ENCODE measurements at places on chromosomes 7 and 10.

DNA sequence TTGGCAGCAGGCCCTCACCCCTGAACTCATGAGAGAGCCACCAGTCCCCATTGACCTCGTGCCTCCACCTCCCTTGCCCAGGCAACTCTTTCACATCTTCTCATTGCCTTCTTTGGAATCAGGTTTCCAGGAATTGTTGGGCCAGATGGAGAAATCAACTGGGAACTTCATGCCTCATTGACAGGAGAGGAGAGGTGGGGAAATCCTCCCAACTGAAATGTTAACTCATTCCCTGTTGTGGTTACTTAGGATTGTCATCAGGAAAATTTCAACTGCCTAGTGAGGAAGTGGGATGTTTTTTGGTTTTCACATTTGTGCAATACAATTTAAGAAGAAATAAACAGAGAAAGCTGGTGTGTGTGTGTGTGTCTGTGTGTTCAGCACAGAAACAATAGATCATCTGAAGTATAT, 106.6 kb upstream of the INHBA start:
- DNase-seq: no peak

- no peak for DNase-seq
Observed at GRCh38 chr10:33410860-33411234, 76.4 kb upstream of the NRP1 start.

- no peak for DNase-seq
Observed at GRCh38 chr10:129090618-129091366, 376.2 kb upstream of the MGMT start.

DNA sequence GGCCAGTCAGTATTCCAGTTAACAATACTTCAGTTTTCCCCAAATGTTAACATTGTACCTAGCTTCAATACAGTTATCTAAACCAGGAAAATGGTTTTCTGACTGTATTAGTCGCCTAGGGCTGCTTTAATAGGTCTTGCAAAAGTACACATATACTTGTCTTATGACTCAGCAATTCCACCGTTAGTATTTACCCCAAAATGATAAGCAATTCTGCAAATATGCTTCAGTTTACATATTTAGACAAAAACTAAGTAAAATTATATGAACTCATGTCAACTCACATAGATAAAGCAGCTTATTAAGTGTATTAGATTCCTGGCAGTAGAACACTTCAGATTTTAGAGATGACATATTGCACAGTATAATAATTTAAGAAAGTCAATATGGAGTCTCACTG, 363.3 kb downstream of the ARL4A start:
- no peak for DNase-seq

DNA sequence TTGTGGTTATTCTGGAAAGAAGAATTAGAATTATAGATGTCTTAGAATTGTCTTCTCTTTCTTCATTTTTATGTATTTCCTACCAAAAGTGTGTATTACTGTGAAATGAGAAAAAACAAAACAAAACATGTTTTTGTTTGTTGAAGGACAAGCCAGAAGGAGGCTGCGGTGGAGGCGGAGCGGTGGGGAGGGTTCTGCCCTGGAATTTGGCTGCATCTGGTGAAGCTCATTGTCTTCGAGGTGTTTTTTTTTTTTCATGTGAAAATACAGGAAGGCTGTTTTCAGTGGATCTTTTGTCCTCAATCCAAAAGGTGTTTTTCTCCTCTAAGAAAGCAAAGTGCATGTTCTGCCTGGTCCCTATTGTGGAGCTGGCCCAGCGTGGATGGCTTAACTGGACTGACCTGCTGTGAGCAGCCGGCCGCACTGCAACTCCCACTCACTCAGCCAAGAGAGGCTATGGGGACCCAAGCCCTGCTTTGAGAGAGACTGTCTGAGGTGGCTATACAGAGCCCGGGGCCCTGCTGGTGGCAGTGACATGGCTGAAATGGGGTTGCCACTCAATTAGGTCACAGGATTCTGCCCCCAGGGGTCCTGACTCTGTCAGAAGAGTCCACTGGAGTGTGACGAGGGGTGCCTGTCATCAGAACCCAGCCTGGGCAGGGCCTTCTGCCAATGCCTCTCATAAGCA, 184.9 kb upstream of the MKI67 start:
- no peak for DNase-seq

GRCh38 chr10:126223512-126224067, 164.7 kb downstream of the ADAM12 start:
- DNase-seq: no peak

GRCh38 chr7:68699090-68699711, 899.1 kb upstream of the AUTS2 start:
- DNase-seq: peak; percentile 25

- no peak for DNase-seq
Observed at GRCh38 chr10:99827936-99828335, 45.5 kb downstream of the ABCC2 start.

- DNase-seq: no peak
Observed at GRCh38 chr7:151456782-151457181, 16.8 kb upstream of the CRYGN start.

DNA sequence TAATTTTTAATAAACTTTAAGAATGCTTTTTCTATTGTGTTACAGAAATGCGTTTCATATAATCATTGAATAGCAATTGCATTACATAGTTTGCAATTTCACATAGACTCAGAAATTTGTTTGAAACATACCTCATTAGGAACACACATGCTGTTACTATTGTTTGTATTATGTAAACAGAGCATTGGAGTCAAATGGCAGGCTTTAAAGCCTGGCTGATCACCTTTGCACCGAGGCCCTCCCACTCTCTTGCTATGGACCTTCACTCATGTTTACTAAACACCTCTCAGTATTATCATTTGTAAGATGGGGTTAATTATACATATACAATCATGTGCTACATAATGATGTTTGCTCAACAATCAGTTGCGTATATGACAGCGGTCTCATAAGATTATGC, 203.6 kb upstream of the NPSR1 start:
- no peak for DNase-seq

- DNase-seq: peak; percentile 6
Observed at GRCh38 chr10:109504401-109504800, 418.9 kb downstream of the XPNPEP1 start.

DNA sequence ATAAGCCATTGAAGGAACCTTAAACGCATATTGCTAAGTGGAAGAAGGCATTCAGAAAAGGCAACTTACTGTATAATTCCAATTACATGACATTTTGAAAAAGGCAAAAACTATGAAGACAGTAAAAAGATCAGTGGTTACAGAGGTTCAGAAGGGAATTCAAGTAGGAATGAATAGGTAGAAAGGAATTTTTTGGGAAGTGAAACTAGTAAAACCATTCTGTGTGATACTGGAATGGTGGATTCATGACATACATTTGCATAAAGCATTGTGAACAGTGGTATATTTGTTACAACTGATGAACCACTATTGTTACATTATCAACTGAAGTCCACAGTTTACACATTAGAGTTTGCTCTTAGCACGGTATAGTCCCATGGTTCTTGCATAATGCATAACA, 114.2 kb upstream of the GPR22 start:
- peak; percentile 27 for DNase-seq

DNA sequence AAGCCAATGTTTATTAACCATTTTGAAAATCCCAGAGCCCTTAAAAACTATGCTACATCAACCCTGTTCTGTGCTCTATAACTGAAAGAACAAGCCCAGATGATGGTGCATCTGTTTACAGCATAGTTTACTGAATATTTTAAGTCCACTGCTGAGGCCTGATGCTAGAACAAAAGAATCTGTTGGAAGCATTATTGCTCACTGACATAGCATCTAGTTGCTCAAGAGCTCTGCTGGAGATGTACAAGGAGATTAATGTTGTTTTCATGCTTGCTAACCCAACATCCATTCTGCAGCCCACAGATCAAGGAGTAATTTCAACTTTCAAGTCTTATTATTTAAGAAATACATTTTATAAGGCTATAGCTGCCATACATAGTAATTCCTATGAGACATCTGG, 181.3 kb upstream of the FEZF1 start:
- DNase-seq: no peak

GRCh38 chr7:132533916-132534315, 42.4 kb downstream of the PLXNA4 start:
- DNase-seq: no peak

DNA sequence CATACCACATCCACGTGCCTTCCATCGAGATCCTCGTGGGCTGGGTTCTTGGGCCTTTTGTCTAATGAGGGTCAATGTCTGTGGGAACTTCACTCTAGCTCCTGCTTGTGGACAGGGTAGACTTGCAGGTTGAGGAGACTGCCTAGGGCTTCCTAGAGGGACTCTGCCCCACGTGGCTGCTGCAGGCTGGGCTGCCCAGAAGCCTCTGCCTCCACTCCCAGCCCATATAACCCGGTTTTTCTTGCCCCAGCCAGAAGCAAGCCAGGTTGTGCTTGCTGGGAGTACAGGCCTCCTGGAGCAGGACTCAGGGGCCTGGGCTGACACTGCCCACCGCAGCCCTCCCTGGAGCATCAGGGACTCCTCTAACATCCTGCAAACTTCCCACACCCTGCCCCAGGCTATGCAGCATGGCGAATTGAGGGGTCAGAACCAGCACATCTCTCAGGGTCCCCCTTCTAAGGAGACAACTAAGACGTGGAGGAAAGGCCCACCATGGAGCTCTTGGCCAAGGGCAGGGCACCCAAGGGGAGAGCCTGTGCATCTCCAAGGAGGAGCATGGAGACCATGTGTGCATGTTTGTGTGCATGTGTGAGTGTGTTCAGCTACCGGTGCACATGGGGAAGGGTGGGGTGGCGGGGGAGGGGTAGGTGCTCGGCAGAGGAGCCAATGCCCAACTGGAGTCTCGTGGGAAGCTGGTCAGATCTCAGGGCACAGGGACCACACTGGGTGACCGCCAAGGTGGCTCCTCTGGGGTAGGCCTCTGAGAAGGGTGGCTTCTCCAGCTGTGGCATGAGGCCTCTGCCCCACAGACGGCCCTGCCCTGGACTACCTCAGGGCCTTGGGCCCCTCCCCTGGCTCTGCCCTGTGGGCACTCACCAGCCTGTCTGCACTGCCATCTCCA, 62.6 kb downstream of the RASGEF1A start:
- DNase-seq: no peak

DNA sequence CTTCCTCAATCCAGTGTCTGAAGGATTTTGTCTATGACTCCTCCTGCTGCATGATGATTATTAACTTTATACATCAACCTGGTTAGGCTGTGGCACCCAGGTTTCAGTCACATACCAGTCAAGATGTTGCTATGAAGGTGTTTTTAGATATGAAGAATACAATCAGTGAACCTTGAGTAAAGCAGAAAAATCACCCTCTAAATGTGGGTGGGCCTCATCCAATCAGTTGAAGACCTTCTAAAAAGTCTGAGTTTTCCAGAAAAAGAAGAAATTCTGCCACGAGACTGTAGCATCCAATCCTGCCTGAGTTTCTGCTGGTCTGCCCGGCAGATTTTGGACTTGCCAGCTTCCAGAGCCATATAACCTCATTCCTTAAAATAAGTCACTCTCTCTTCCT, 126.1 kb upstream of the FRMD4A start:
- DNase-seq: no peak

- DNase-seq: no peak
Observed at GRCh38 chr10:48252354-48252650, 22.2 kb downstream of the FRMPD2 start.

GRCh38 chr10:84632866-84633265, 304.5 kb downstream of the CCSER2 start:
- no peak for DNase-seq

DNA sequence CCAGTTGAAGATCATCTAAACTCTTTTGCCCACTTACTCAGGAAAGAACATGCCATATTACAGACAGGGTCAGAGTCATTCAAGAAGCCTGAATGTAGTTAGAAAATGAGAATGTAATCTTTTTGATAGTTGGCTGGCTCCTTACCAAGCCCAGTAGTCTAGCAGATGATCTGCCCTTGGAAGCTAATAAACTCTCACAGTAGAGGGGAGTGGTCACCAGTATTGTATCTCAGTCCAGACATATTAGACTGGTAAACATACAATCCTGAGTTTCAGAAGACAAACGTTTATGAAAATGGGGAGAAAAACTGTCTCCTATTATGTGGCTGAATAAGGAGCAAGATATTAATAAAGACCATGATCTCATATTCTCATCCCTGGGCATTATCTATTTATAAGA, 65.3 kb downstream of the SEPTIN7 start:
- DNase-seq: no peak

DNA sequence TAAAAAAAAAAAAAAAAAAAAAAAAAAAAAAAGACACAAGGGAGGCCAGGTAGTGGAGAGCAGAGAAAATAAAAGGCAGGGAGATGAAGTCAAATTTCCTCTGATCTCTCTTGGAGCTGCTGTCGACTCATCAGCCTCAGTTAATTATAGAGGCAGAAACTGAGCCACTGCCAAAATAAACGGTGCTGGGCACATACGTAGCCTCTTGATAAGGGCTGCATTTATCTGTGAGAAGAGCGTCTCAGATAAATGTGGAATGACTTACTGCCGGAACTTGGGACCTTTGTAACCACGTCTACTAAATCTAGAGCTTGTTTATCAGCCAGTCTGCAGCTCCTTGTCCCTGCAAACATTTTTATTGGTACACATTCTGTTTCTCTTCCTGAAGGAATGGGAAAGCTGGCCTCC, 162.3 kb downstream of the BAMBI start:
- no peak for DNase-seq

GRCh38 chr10:69418052-69418752, 1.5 kb upstream of the TACR2 start:
- DNase-seq: no peak

DNA sequence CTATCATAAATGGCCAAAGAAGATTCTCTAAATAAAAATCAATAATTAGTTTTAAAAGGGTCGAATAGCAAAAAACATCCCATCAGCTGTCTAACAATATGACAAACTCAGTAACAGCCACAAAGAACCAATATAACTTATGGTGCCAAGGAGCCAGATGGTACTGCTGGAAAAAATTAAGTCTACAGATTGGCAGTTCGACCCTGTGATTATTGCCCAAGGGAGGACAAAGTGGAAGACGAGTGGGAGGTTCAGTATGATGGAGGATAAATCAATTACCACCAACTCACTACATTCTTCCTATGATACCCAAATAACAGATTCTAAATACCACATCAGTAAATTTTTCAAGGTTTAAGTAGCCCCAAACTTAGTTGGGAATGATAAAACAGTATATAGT, 49.0 kb downstream of the SKAP2 start:
- DNase-seq: no peak

- no peak for DNase-seq
Observed at GRCh38 chr10:19097151-19097550, 48.5 kb downstream of the MALRD1 start.

DNA sequence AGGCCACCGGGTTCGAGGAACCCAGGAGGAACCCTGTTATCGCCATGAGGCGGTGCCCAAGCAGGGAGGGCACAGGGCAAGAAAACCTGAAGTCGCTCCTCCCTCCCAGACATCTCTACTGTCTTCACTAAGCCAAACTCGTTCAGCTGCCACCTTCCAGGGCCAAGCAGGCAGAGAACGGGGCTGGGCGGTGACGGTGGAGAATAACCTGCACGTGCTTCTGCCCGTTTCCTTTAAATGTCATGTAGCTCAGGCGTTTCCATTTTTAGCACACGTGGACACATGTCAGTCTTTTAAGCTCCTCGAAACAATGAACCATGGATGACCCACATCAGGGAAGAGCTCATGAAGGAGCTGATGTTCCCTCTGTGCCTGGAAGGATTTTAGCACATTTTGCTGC, 124.3 kb upstream of the KLF6 start:
- DNase-seq: no peak

Measured in ACHN (cell line).